OCI-LY7 (cell line): ENCODE measurements at places on chromosomes 4 and X. TPM values are rescaled to one million over a fixed set of nuclear protein-coding genes. Genes with fewer than 3 reads are reported as not detected.

Gene LUZP4
- total RNA-seq, result not detected in 2 replicates

Gene DSPP
- total RNA-seq, result not detected in 2 replicates

Gene NAA11
- not detected in 2 replicates for total RNA-seq

Gene PRKG2
- total RNA-seq, result 1.1 and 2.1 TPM in 2 replicates

Gene TEX13C
- not detected in 2 replicates for total RNA-seq

Gene CCKAR
- not detected in 2 replicates for total RNA-seq

Gene LEF1
- total RNA-seq, result 223 and 306 TPM in 2 replicates

Gene CCDC110
- total RNA-seq, result 12.0 and 14.0 TPM in 2 replicates

Gene CYP2U1
- 11.8 and 14.8 TPM in 2 replicates for total RNA-seq

Gene RXFP1
- not detected in 2 replicates for total RNA-seq

Gene PCDH10
- total RNA-seq, result not detected in 2 replicates

Gene WDR17
- total RNA-seq, result 3.8 and 4.0 TPM in 2 replicates

Gene ARSJ
- not detected in 2 replicates for total RNA-seq

Gene MCF2
- not detected in 2 replicates for total RNA-seq

Gene HSFX4
- total RNA-seq, result not detected in 2 replicates

Gene IKBKG
- 31.6 and 34.4 TPM in 2 replicates for total RNA-seq

Gene DACH2
- not detected in 2 replicates for total RNA-seq

Gene SPARCL1
- not detected in 2 replicates for total RNA-seq

Gene DKK2
- not detected in 2 replicates for total RNA-seq

Gene IGFBP7
- not detected in 2 replicates for total RNA-seq

Gene XAGE1B
- total RNA-seq, result not detected in 2 replicates

Gene SYN1
- not detected in 2 replicates for total RNA-seq

Gene SMIM31
- not detected in 2 replicates for total RNA-seq

Gene RADX
- total RNA-seq, result 34.0 and 35.7 TPM in 2 replicates

Gene EDNRA
- not detected in 2 replicates for total RNA-seq

Gene LINC00632
- not detected in 2 replicates for total RNA-seq

Gene RGN
- total RNA-seq, result not detected in 2 replicates

Gene CXCL11
- 0.40 TPM in 1 of 2 replicates, not detected in the other for total RNA-seq

Gene STATH
- total RNA-seq, result not detected in 2 replicates

Gene PNMA6A
- total RNA-seq, result 2.2 and 2.4 TPM in 2 replicates

Gene SYTL4
- not detected in 2 replicates for total RNA-seq

Gene F8A3
- total RNA-seq, result 5.8 and 8.5 TPM in 2 replicates

Gene FGG
- total RNA-seq, result not detected in 2 replicates

Gene GIMD1
- not detected in 2 replicates for total RNA-seq

Gene LRRC66
- total RNA-seq, result 0.11 and 0.25 TPM in 2 replicates

Gene AKAP4
- total RNA-seq, result not detected in 2 replicates

Gene BMPR1B
- not detected in 2 replicates for total RNA-seq

Gene AR
- total RNA-seq, result not detected in 2 replicates

Gene FGFBP1
- total RNA-seq, result not detected in 2 replicates

Gene TTC29
- not detected in 2 replicates for total RNA-seq

Gene SPANXA1
- total RNA-seq, result not detected in 2 replicates

Gene MAGEE2
- not detected in 2 replicates for total RNA-seq

Gene TMEM154
- 59.6 and 73.1 TPM in 2 replicates for total RNA-seq

Gene SPIN4
- 17.2 and 23.0 TPM in 2 replicates for total RNA-seq
